ELR (cell line): ENCODE measurements at places on chromosomes 3 and 15.
A peak's percentile ranks its signal among the peaks of the same experiment; 100 is the strongest.

DNA sequence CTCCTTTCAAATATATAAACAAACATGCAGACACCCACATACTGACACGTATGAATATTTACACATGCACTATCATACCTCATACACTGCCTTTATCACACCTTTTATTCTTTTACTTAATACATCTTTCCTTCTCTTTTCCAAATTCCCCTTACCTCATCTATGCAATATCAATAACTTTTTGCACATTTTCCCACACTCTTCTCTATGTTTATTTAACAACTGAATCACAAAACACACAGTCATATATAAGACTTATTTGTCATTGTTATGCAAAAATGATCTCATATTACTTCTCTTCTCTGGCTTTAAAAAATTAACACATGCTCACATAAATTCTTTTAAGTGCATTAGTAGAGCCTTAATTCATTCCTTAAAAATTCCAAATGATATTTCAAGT, 461.4 kb downstream of the DIPK2A start:
- DNase-seq = no peak

GRCh38 chr15:32781781-32782180, 64.0 kb downstream of the GREM1 start:
- DNase-seq = peak; percentile 39

DNA sequence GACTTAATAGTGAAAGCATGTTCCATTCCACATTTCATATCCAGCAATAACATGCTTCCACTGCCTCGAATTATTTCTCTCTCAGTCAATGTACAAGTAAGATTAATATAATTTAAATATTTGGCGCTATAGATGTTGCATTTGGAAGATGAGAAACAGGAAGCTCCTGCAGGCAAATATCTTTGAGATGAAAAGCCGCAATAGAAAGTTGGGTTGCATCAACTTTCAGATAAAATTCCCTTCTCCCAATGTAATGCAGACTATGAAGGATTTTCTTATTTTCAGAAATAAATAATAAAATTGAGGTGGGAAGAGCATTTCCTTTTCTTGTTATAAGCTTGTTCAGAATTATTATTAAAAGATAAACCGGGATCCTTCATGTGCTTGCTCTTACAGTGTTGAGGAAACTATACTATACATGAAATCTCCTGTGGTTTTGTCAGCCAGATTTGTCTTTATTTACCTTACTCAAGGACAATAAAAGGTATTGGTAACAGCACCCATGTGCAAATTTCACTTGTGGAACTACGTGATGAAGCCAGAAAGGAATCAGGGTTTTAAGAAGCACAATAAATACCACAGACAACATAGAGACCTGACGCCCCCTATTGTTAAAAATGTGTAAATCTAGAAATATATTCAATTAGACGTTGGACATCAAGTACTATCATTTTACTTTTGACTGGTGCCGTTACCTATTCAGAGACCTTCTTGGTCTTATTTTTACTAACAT, 307.0 kb downstream of the ARPP21 start:
- peak; percentile 46 for DNase-seq

GRCh38 chr15:67005294-67005996, 60.0 kb upstream of the SMAD3 start:
- no peak for DNase-seq

GRCh38 chr3:110378481-110378880, 693.1 kb upstream of the NECTIN3 start:
- peak; percentile 26 for DNase-seq

- no peak for DNase-seq
Measured at GRCh38 chr3:152642658-152643057, 192.3 kb upstream of the P2RY1 start.
